ENCODE measurements at places on chromosomes 13 and 19.

DNA sequence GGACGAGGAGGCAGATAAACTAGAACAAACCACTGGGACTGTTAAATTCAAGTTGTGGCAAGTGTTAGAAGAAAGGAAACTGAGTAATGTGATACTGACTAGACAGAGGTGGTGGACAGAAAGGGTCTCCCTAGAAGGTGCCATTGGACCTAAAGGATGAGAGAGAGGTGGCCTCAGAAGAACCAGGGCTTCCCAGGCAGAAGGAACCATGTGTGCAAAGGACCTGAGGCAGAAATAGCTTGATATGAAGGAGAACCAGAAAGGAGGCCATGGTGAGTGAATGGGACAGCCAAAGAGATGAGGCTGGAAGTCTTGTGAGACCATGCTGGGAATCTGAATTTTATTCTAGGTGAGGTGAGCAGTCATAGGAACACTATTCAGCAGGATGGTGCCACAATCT, 2.8 kb upstream of the SYDE1 start:
- no peak for DNase-seq
- H3K4me1 ChIP-seq: peaks cover 12% of the 10 kb centered on the region
- no peak overlapping the region for H3K27ac ChIP-seq
- peaks cover 34% of the 10 kb centered on the region for H3K27me3 ChIP-seq

DNA sequence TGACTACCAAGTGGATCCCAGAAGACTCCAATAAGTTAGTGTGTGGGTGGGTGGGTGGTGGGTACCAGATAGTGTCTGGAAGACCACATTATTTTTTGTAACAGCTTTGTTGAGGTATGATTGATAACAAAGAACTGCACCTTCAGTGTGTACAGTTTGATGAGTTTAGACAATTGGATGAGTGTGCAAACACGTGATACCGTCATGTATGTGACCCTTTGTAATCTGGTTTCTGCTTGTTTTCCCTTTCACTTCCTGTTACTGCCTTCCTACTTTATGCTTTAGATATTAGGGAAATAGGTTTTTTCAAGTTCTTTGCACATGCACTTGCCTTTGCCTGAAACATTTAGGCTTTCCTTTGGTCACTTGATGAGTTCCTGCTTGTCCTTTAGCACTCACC, 8.5 kb downstream of the RPL21 start:
- no peak overlapping the region for H3K4me3 ChIP-seq
- no peak for DNase-seq
- H3K4me1 ChIP-seq: peaks cover 9% of the 10 kb centered on the region
- peak overlapping the region; percentile 37 for H3K27ac ChIP-seq
- no peaks in the 10 kb centered on the region for H3K27me3 ChIP-seq

- no peaks in the 10 kb centered on the region for H3K27me3 ChIP-seq
- no peak overlapping the region for H3K4me3 ChIP-seq
- no peaks in the 10 kb centered on the region for H3K36me3 ChIP-seq
- H3K4me1 ChIP-seq: peaks cover 4% of the 10 kb centered on the region
Observed at GRCh38 chr19:17240062-17240752, 5.5 kb downstream of the NR2F6 start.

GRCh38 chr19:6527893-6528543, 2.8 kb upstream of the TNFSF9 start:
- H3K36me3 ChIP-seq: peaks cover 5% of the 10 kb centered on the region
- no peak overlapping the region for H3K4me3 ChIP-seq
- peaks cover 12% of the 10 kb centered on the region for H3K27me3 ChIP-seq
- no peak for DNase-seq

- H3K4me3 ChIP-seq: no peak overlapping the region
- peaks cover 16% of the 10 kb centered on the region for H3K27me3 ChIP-seq
Observed at GRCh38 chr13:113919761-113920559, 53.9 kb downstream of the C13orf46 start.

- no peaks in the 10 kb centered on the region for H3K4me1 ChIP-seq
- DNase-seq: no peak
- no peaks in the 10 kb centered on the region for H3K27me3 ChIP-seq
- H3K36me3 ChIP-seq: peaks cover 4% of the 10 kb centered on the region
- peak overlapping the region; percentile 57 for H3K27ac ChIP-seq
Observed at GRCh38 chr19:4414800-4415321, 12.4 kb downstream of the CHAF1A start.

DNA sequence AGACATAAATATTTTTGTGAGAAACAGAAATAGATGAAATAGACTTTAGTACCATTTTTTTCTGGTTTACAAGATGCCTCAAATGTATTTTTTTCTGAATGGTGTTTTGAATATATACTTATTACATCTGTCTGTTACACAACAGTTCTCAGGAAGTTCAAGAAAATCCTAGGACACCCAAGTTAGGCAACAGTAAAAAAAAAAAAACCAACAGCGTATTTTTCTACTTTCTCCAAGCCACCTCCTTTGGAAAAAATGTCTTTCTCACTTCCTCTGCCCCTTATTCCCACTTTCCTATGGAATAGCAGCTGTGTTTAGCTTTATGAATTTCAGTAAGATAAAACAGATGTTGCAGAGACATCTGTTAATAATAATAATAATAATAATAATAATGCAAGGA, 489.6 kb upstream of the KLF12 start:
- DNase-seq: no peak
- H3K36me3 ChIP-seq: no peaks in the 10 kb centered on the region
- H3K27me3 ChIP-seq: peaks cover 2% of the 10 kb centered on the region
- H3K4me1 ChIP-seq: no peaks in the 10 kb centered on the region
- H3K4me3 ChIP-seq: no peak overlapping the region

- no peak overlapping the region for H3K4me3 ChIP-seq
- H3K4me1 ChIP-seq: peaks cover 28% of the 10 kb centered on the region
- H3K27me3 ChIP-seq: peaks cover 40% of the 10 kb centered on the region
- no peaks in the 10 kb centered on the region for H3K36me3 ChIP-seq
Observed at GRCh38 chr19:13095934-13096927, 6.4 kb downstream of the LYL1 start.

GRCh38 chr19:13629687-13630357, 123.5 kb upstream of the CACNA1A start:
- no peaks in the 10 kb centered on the region for H3K36me3 ChIP-seq
- H3K27me3 ChIP-seq: peaks cover 5% of the 10 kb centered on the region
- H3K4me1 ChIP-seq: no peaks in the 10 kb centered on the region
- DNase-seq: no peak

- no peak overlapping the region for H3K4me3 ChIP-seq
- no peaks in the 10 kb centered on the region for H3K27me3 ChIP-seq
- DNase-seq: no peak
- no peak overlapping the region for H3K27ac ChIP-seq
- H3K36me3 ChIP-seq: no peaks in the 10 kb centered on the region
Observed at GRCh38 chr13:113801289-113801961, 42.4 kb downstream of the TMEM255B start.

DNA sequence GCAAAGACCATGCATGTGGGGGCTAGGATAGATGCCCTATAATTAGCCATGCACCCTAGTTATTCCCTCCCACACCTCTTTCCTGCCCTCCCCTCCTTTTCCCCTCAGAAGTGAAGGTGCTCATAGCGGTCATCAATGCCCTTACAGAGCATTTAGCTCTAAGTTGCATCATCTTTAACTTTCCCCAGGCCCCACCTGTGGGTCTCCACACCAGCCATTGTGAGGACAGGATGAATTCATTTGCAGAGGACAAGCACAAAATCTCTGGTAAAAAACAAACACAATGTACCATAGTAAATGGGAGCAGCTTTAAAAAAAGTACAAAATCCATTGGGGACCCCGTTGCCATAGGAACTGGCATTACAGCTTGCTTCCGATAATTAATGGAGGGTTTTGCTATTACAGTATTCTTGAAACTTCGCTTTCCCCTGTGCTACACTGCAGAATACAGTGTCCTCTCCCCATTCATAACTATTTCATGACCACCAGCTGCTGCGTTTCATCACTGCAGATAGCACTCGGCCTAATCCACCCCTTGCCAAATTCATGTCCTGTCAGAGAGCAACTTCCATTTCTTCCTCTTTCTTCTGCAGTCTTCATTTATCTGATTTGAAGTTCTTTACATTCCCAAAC, 110.5 kb downstream of the ZDHHC20 start:
- H3K36me3 ChIP-seq: peaks cover 4% of the 10 kb centered on the region
- H3K27ac ChIP-seq: no peak overlapping the region
- no peak for DNase-seq
- H3K27me3 ChIP-seq: peaks cover 2% of the 10 kb centered on the region

DNA sequence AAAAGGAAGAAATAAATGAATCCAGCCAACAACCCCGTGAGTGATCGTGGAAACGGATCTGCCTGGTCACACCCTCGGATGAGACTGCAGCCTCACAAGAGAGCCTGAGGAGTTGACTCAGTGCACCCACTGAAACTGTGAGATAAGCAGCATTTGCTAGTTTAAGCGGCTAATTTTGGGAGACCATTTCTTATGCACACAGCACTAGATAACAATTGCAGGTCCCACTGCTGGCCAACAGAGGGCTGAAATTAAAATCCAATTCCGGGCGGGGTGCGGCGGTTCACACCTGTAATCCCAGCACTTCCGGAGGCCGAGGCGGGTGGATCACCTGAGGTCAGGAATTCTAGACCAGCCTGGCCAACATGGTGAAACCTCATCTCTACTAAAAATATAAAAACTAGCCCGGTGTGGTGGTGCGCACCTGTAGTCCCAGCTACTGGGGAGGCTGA, 3.6 kb downstream of the UQCR11 start:
- no peak for DNase-seq
- H3K4me3 ChIP-seq: no peak overlapping the region
- peaks cover 7% of the 10 kb centered on the region for H3K36me3 ChIP-seq

DNA sequence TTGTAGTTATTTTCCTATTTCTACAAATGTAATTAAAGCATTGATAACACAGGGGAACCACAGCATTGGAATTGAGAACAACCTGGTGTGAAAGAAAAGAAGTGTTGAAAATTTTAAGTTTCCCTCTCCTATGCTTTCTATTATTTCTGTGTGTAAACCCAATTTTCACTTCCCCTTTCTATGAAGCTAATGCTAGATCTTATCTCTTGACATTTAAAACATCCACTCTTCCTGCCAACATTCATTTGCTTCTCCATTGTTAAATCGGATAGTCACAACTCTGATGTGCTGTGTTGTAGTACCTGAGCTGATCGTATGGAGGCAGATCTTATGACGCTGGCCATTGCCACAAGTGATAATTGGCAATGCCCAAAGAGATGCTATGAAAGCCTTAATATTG, 203.0 kb downstream of the ITGBL1 start:
- no peaks in the 10 kb centered on the region for H3K4me1 ChIP-seq
- H3K36me3 ChIP-seq: no peaks in the 10 kb centered on the region
- DNase-seq: no peak
- H3K27me3 ChIP-seq: peaks cover 2% of the 10 kb centered on the region
- H3K4me3 ChIP-seq: no peak overlapping the region

GRCh38 chr13:91739751-91740150, 341.3 kb downstream of the GPC5 start:
- DNase-seq: no peak
- no peak overlapping the region for H3K4me3 ChIP-seq
- no peak overlapping the region for H3K27ac ChIP-seq
- H3K27me3 ChIP-seq: no peaks in the 10 kb centered on the region

- H3K27me3 ChIP-seq: peaks cover 6% of the 10 kb centered on the region
- no peaks in the 10 kb centered on the region for H3K4me1 ChIP-seq
- no peak overlapping the region for H3K4me3 ChIP-seq
- DNase-seq: no peak
Observed at GRCh38 chr13:104296286-104296685, 1230.1 kb upstream of the SLC10A2 start.

GRCh38 chr13:50450279-50450678, 393.2 kb downstream of the DLEU7 start:
- no peak for DNase-seq
- H3K27ac ChIP-seq: no peak overlapping the region
- H3K36me3 ChIP-seq: no peaks in the 10 kb centered on the region
- peaks cover 12% of the 10 kb centered on the region for H3K4me1 ChIP-seq
- no peaks in the 10 kb centered on the region for H3K27me3 ChIP-seq

DNA sequence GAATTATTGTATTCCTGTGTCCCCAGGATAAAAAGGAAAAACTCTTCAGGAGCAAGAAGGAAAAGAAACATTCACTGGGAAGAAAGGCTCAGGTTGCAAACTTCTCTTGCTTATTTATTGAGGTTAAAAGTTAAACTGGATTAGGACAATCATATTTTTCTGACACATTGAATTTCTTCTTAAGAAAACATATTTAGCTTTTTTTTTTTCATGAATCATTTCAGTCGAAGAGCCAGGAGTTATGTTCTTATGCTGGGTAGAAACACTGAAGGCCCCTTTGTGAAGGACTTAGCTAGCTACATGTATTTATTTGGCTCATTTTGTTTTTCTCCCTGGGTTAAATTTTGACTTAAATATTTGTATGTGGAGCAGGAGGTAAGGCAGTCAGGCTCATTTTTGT, 434.0 kb downstream of the KLF5 start:
- peaks cover 9% of the 10 kb centered on the region for H3K27me3 ChIP-seq
- no peak overlapping the region for H3K4me3 ChIP-seq
- H3K4me1 ChIP-seq: no peaks in the 10 kb centered on the region
- no peak for DNase-seq
- H3K36me3 ChIP-seq: no peaks in the 10 kb centered on the region

- peaks cover 6% of the 10 kb centered on the region for H3K4me1 ChIP-seq
- no peaks in the 10 kb centered on the region for H3K36me3 ChIP-seq
- DNase-seq: no peak
- no peak overlapping the region for H3K4me3 ChIP-seq
- H3K27me3 ChIP-seq: no peaks in the 10 kb centered on the region
Observed at GRCh38 chr19:14544047-14544446, 14.7 kb downstream of the TECR start.

- DNase-seq: no peak
- H3K4me3 ChIP-seq: no peak overlapping the region
- H3K27ac ChIP-seq: no peak overlapping the region
Observed at GRCh38 chr19:41433171-41433570, 6.0 kb upstream of the B3GNT8 start.

DNA sequence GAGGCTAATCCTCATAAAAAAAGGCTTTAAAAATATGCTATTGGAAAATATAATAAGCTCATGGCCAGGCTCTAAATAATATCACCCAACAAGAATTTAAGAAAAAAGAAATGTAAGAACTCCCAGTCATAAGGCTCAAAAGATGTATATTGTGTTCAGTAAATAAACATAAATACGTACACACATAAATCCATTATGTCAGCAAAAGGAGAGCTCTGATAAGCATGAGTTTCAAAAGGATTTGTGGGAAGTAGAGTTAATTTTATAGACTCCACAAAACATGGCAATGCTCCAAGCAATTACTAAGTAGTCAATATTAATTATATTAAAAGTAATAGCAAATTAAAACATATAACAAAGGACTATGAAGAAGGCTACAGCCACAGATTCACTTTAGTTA, 37.3 kb upstream of the TRPC4 start:
- H3K4me1 ChIP-seq: no peaks in the 10 kb centered on the region
- H3K36me3 ChIP-seq: no peaks in the 10 kb centered on the region
- peaks cover 1% of the 10 kb centered on the region for H3K27me3 ChIP-seq
- no peak for DNase-seq
- H3K27ac ChIP-seq: no peak overlapping the region
- H3K4me3 ChIP-seq: no peak overlapping the region
